ENCODE measurements at places on chromosomes 3 and 15.
A peak's percentile ranks its signal among the peaks of the same experiment; 100 is the strongest.

DNA sequence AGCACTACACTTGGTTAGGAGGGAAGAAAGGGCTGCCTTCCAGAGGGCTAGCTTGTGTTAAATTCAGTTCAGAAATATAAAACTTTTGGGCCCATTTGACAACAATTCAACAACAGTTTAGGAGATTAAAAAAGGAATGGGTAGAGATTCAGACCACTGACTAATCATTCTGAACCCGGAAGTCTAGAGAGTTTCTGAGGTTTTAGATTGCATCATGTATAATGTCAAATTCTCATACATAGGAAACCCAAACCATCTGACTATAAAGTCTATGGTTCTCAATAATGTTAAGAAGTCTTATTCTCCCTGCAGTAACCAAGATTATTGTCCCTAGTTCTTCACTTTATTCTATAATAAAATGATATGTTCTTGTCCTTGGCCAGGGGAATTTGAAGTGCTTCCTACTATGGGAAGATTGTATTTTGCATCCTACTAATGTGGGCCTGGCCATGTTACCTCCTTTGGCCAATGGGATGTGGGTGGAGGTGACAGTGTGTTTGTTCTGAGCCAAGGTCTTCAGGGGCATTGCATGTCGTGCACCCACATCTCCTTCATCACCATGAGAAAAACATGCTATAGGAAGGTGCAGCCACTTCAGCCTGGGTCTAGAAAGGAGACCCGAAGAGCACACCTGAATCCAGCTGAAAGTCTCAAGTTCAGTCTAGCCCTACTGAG, 66.4 kb upstream of the CCNL1 start:
- no peak for DNase-seq

GRCh38 chr3:135304378-135304777, 509.3 kb downstream of the EPHB1 start:
- DNase-seq: no peak

GRCh38 chr3:43346978-43347749, 60.8 kb downstream of the SNRK start:
- no peak for DNase-seq

DNA sequence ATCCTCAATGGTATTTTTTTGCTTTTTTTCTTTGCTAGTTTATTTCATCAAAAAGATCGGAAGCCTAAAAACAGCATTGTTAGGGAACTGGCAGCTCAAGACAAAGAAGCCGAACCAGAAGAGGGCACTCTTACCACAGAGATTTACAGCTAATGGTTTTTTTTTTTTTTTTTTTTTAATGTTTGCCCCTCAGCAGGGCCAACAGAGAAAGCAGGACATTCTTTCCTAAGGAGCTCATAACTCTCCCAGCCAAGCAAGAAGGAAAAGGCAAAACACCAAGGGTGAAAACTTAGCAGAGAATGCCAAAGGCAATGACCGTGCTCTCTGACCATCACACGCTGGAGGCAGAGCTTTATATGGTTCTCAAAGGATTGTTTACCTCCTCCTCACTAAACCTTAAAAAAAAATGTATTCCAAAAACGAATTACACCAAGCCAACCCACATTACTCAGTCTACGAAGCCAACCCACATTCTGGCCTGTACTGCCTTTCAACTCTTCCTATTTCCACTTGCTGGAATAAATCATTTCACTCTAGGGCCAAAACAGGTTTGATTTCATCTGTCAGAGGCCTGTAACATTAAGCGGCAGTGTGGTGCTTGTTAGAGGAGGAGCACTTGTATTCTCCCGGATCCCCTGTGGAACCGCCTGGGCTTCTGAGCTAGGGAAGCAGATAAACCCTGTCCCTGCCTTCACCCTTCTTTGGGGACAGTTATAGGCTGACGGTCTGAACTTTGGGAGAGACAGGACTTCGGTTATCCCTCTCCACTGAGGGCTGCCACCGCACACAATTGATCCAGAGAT, 35.6 kb upstream of the GYG1 start:
- DNase-seq: peak; percentile 60

DNA sequence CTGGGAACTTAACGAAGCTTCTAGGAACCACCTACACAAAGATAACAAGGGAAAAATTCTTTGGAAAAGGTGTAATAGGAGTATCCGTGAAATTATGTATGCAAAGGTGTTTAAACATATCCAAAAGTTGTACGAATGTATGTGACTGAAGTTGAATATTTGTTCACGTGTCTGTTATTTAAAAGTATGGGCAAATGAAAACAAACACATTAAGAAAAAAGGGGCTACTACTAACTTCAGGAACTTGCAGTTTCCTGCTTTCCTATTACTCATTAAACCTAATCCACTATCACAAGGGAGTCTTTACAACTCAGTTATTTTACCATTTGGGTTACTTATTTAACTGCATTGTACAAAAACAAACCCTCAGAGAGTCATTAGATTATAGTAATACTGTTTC, 33.9 kb upstream of the GRAMD1C start:
- no peak for DNase-seq

- DNase-seq: no peak
Observed at GRCh38 chr15:60901647-60902046, 327.5 kb downstream of the RORA start.

DNA sequence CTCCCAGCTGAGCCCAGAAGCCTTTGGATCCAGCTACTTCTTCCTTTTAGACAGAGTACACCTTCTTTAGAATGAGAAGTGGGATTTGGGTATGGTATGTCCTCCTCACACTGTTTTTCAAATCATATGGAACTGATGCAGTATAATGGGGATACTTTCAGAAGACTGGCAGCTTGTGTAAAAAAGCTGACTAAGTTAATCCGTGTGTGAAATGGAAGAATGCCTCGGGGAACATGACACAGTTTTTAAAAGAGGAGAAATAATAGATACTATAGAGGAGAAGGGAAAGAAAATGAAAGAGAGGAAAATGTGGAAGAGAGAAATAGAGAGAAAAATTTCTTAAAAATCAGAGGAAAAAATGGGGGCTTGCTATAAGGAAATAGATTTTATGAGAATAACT, 47.7 kb downstream of the TUSC7 start:
- no peak for DNase-seq

DNA sequence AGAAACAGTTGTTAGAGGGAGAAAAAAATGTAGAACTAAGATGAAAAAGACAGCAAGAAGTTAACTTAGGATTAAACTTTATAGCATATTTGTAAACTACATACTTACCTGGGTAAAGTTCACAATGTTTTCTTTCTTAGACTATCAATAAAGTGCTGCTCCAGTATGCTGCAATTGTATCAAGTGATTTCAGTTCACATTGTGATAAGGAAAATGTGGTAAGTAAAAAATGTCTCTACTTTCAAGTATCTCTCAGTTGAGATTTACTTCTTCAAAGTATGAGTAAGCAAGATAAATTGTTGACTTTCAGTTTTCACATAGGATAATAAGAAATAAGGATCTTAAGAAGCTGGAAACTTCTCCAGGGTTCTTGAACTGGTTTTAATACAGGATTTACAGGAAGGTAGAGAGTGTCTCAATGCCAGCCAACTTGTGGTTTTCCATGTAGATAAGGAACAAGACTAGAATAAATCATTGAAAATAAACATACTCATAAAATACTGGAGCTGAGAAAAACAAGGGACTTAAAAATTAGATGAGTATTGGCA, 528.8 kb downstream of the UNC13C start:
- DNase-seq: no peak

DNA sequence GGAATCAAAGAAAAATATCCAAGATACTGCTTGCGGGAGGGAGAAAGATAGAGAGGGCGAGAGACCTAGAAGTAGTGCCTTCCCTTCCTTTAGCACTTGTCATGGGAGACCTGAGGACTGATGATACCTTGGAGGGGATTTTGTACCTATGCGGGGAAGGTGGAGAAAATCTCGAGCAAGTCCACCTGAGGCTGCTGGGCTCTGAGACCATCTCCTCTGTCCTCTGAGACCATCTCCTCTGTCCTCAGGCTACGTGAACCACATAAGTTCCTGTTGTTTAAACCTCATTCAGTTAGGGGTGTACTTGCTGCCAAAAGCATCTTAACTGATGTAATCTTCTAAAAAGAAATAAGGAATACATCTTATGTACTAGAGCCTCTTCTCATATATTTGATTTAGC, 164.9 kb downstream of the NR2F2 start:
- DNase-seq: no peak

DNA sequence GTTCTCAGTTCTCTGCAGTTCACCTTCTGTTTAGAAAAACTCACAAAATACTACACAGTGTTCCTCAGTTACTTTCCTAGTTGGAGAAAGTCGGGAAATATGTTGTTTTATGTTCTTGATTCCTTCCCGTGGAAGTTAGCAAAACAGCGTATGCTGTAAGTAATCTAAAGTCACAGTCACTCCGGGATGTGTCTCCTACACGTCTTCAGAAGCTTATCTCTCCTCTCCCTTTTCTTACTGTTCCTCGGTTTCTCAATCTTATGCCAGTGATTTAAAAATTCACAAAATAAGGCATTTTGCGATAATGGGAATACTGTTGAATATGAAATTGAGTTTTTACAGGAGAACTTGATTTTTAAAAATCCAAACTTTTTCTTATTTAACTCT, 1.7 kb downstream of the HEG1 start:
- no peak for DNase-seq

GRCh38 chr3:175150812-175151401, 291.8 kb downstream of the NAALADL2 start:
- peak; percentile 96 for DNase-seq

GRCh38 chr3:13135811-13136321, 62.6 kb upstream of the IQSEC1 start:
- no peak for DNase-seq

- DNase-seq: no peak
Observed at GRCh38 chr3:104347291-104347690, 1019.4 kb upstream of the ALCAM start.

GRCh38 chr15:100170291-100171210, 171.2 kb downstream of the ADAMTS17 start:
- no peak for DNase-seq

DNA sequence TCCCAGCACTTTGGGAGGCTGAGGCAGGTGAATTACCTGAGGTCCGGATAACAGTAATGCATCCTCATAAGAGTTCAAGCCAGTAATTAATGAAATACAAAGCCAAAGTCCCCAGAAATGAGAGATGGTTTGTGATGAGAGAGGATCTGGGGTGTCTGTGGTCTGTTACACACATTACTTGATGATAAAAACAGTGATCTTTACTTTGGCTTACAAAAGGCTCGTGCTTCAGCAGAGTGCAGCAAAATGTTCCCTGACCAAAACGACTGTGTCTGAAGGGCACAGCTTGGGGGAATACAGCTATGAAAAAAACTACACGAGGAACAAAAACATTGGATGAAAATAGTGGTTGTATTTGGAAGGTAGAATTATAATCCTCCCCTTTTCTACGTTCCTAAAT, 40.9 kb downstream of the CRTC3 start:
- DNase-seq: no peak

GRCh38 chr3:72099326-72100079, 314.6 kb upstream of the PROK2 start:
- DNase-seq: no peak

Measured in NCI-H774 (cell line).